AG08395 (cell line): ENCODE measurements at places on chromosomes 2 and 18.

- peak; percentile 63 for DNase-seq
Measured at GRCh38 chr18:54775686-54776085, 52.6 kb upstream of the RAB27B start.

GRCh38 chr2:235088496-235088921 lies 136.7 kb downstream of the SH3BP4 start:
- no peak for DNase-seq

- DNase-seq, result no peak
Measured at GRCh38 chr2:217035967-217036366, 176.1 kb upstream of the TNP1 start.

DNA sequence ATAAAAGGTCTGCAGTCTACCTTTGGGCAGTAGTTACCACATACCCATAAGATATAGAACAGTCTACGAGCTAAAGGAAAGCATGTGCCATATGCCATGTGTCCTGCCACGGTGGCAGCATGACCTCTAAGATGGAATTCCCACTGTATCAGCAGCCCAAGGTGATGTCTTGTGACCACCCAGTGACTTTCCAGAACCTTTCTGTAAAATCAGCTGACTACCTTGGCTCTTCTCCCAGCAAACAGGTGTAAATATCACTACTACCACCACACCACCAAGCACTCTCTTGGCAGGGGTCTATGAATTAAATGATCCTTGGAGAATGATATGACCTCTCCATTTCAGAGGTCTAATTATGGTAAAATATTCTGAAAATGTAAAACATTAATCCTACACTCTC lies 99.6 kb downstream of the METTL8 start:
- DNase-seq, result no peak

GRCh38 chr2:50401772-50402653 lies 629.9 kb downstream of the NRXN1 start:
- DNase-seq, result peak; percentile 1

DNA sequence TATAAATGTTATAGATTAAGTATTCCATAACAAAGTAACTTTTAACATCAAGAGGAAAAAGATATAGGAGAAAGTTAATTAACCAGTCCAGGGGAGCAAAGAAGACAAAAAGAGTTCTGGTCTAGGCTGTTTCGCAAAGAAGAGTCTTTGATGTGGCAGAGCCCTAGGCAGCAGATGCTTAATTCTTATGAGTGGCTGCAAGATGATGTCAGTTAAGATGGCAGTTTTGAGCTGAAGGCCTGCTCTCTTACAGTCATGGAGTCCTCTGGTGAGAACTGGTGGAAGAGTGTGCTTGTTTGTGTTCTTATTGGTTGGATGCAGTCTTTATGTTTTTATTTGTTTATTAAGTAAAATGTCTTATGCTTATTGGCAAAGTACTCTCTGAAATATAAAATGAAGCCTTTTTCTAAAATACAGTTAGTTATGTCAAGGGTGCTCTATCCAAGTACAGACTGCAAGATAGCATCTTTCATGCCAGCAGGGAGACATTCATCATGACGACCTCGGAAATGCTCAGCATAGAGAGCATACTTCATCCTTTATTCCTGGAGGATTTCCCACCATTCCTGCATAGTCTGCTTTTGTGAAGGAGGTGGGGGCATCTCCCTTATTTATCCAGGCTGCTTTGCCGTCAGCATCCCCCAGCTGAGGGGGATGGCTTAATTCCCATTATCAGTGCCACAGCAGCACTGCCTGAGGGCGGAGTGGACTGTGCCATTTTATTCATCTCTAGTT lies 38.9 kb upstream of the SERPINE2 start:
- DNase-seq, result no peak

GRCh38 chr2:41847744-41848441 lies 199.9 kb upstream of the PKDCC start:
- DNase-seq, result no peak

DNA sequence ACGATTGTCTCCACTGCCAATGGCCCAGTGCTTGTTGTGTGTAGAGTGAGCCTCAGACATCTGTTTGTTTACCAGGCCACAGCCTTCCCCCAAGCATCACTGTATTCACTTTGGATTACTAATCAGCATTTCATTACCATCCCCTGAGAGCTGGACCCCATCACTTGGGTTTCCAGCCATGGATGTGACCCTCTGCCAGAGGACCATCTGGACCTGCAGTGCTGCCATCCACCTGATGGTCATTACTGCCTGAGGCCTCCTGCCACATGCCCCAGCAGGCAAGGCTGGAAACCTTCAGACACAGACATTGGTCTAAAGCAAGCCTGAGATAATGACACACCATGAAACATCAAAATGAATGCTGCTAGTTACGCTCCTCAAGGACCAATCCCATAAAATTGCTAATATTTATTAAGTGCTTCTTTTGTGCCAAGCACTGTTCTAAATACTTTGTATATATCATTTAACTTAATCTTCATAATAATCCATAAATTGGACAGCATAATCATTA lies 2096.3 kb upstream of the CELF4 start:
- no peak for DNase-seq

DNA sequence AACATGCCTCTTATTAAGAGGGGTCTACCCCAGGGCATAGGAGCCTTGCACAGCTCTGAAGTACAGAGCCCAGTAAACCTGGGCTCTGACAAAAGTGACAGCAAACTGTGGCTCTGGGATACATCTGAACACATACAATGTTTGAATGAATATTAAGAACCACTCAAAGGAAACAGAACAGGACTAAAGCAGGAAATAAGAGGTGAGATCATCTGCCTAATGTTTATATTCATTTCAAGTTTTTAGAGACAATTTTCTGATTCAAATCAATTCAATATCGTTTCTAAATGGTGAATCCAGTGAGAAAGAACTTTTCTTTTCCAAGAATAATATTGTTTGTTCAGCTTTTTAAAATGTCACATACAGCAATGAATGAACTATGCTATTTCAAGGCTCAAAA lies 136.7 kb upstream of the CAVIN2 start:
- no peak for DNase-seq

DNA sequence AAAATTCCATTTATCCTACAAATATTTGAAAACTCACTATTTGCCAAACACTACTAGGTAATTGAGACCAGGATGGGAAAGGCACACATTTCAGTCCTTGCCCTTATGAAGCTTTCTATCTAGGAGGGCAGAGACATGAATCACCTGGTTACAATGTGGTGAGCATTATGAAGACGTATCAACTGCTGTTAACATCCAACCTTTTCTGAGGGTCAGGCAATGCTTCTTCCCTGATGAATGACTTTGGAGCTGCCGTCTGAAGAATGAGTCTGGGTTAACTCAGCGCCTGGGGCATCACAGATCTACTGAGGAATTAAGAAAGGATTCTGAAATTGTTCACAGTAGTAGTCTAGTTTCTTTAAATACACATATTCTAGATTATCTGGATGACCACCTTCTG lies 62.1 kb upstream of the NOSTRIN start:
- no peak for DNase-seq

GRCh38 chr2:223697892-223698645 lies 95.9 kb upstream of the SCG2 start:
- no peak for DNase-seq

DNA sequence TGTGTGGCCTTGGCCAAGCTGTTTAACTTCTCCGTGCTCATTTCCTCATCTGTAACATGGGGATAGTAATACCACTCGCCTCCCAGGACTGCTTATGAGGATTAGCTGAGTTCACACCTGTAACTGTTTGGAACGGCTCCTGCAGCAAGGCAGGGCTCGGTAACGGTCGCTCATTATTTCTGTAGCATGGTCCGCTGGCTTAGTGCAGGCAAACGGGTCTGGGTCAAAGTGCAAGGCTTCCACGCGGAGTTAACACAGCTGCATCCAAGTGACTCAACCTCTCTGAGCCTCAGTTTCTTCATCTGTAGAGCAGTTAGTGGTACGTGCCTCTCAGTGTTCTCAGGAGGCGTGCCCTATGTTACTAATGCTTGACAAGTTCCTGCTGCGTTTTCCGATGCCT lies 94.3 kb upstream of the YWHAQ start:
- DNase-seq, result no peak

- DNase-seq, result no peak
Measured at GRCh38 chr2:16303761-16304160, 361.9 kb downstream of the CYRIA start.

DNA sequence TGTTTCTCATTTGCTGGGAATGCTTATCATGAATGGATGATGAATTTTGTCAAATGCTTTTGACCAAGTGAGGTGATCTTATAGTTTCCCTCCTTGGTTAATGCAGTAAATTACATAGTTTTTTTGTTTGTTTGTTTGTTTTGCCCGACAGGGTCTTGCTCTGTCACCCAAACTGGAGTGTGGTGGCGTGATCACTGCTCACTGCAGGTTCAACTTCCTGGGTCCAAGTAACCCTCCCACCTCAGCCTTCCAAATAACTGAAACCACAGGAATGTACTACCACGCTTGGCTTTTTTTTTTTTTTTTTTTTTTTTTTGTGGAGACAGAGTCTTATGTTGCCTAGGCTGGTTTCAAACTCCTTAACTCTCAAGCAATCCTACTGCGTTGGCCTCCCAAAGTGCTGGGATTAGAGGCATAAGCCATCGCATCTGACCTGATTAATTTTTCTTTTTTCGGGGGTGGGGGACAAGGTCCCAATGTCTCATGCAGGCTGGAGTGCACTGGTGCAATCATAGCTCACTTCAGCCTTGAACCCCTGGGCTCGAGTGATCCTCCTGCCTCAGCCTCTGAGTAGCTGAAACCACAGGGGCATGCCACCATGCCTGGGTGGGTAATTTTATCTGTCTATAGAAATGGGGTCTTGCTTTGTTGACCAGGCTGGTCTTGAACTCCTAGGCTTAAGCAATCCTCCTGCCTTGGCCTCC lies 48.6 kb downstream of the SMAD2 start:
- DNase-seq, result peak; percentile 19

GRCh38 chr18:3209859-3210569 lies 9.8 kb downstream of the MYOM1 start:
- no peak for DNase-seq
